Heart right ventricle (tissue), 16 donors: ENCODE measurements at places on chromosomes 5 and 9. TPM values are rescaled to one million over a fixed set of nuclear protein-coding genes. Genes with fewer than 3 reads are reported as not detected.
A peak's percentile ranks its signal among the peaks of the same experiment; 100 is the strongest.

The BTNL8 gene
- not detected for total RNA-seq

- DNase-seq: peak; percentile 37
These were observed 64.0 kb downstream of the POU5F2 start for GRCh38 chr5:93677359-93677891.

The PLPP7 gene
- total RNA-seq: 88.2 TPM

DNA sequence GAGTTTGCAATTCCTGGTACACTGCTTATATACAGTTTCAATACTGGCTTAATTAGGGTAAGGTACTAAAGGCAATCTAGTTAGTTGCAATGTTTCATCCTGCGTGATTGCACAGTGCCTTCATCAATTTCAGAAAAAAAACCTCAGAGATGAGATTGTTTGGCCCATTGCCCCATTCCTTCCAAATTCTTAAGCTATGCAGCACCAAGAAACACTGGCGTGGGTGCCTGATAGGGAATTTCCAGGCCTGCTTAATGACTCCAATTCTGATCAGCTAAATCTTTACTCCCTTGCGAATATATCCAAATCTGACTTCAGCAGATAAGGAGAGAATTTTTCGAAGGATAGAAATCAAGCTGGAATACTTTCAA is 35.9 kb upstream of the GAS1 start:
- no peak for DNase-seq

The LCN9 gene
- not detected for total RNA-seq

- DNase-seq: no peak
These were observed 10.7 kb upstream of the IL17B start for GRCh38 chr5:149389552-149390495.

DNA sequence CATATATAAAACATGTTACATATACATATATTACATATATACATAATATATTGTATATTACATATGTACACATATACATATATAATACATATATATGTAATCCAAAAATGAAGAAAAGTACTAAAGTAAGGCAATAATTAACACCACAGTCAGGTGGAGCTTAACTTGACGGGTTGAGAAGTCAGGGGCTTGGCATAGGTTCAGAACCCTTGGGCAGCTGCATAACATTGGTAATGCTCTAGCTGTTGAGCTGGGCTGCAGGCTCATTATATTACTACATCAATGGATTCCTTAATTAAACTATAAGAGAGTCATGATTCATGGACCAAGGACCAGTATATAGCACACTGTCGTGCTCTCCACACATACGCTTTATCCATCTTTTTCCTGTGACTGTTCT is 435.2 kb upstream of the ADAMTS16 start:
- DNase-seq: no peak

The ZER1 gene
- 53.1 TPM for total RNA-seq

- DNase-seq: no peak
These were observed 14.8 kb downstream of the NCS1 start for GRCh38 chr9:130186839-130187522.

The SLC6A3 gene
- not detected for total RNA-seq

DNA sequence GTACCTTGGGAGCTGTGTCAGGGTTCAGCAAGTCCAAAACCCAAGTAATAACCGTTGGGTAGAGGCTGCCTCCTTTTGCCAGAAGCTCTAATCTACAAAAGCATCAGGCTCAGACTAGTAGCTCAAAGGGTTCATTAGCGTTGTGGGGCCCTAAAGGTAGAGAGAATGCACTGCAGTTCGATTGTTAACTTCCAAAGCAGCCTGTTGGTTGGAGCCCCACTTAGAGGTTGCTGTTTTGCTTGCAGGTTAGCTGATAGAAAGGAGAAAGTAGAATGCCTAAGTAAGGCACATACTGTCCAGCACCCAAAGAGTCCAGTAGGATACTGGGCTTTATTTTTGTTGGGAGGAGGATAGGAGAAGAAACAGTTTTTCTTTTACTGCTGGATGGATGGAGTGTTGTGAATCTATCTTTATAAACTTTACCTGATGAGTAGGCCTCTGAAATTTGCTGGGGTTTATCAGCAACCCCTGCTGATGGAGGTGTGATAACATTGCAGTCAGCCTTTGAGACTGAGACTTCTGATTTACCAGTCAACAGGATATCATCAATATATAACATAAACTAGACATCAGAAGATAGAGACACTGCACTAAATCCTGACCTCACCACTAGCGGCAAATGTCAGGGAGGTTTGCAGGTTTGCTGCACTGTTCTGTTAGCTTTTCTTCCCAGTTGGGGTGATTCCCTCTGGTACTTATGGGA is 34.8 kb downstream of the ZNF131 start:
- DNase-seq: no peak

- DNase-seq: no peak
These were observed 940 bp upstream of the CAMK4 start for GRCh38 chr5:111223101-111223786.

DNA sequence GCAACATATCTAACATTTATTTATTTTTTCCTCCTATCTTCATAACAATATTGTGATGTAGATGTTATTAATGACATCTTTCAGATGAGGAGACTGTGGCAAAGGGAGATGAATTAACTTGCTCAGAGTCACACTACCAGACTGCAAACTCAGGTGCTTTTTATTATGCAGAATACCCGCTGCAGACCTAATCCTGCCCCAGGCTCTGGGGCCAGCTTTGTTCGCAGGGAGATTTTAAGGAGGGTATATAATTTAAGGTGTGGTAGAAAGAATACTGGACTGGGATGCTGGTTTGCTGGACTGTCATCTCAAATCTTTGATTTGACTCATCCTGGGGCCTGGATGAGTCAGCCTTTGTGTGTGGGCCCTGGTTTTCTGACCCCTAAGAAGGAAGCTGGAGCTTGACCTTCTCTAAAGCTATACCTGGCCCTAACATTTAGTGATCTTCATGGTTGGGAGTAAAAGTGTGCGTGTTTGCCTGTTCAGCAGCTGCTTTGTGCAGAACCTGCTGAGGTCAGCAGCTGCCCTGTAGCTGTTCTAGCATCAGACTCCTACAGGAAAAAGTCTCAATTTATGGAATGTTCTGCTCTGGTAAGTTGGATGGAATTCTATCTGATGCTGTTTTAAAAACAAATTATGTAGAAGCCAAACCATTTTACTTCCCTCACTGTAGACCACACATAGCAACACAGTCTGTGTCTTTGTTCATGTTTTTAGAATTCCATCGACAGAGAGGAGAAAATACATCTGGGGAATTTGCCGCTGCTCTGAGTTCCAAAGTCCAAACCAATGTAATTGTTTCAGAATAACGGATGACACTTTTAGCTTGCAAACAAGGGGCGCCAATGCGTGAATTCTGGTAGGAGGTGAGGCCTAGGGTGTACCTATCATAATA is 4.5 kb downstream of the SLC36A1 start:
- no peak for DNase-seq

- peak; percentile 19 for DNase-seq
These were observed 91.4 kb upstream of the RANBP6 start for GRCh38 chr9:6106711-6107339.

The ABHD17B gene
- total RNA-seq: 14.8 TPM

The NDST1 gene
- total RNA-seq: 76.6 TPM

GRCh38 chr5:109083937-109084336 is 325.8 kb downstream of the PJA2 start:
- DNase-seq: no peak

- DNase-seq: peak; percentile 33
These were observed 117.1 kb downstream of the CMYA5 start for GRCh38 chr5:79806741-79807140.

DNA sequence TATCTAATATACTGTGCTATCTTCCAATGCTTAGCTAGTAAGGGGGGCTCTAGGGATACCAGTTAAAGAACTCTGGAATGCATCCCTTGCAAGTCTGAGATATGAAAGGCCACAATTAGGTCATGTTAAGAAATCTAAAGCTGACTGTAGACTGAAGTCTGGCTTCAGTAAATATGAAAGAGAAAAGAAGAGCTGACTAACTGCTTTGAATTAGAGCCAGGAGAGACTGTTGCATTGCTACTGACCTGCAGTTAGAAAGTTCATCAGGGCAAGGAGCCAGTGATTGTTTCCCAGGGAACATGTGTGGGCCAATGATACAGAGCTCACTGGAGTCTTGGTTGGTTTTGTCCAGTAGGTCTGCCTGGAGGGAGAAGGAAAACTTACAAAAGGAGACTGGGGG is 472.1 kb upstream of the TNC start:
- peak; percentile 21 for DNase-seq

- DNase-seq: no peak
These were observed 556.8 kb downstream of the RAB3C start for GRCh38 chr5:59139695-59140094.

The ANKRD31 gene
- not detected for total RNA-seq

DNA sequence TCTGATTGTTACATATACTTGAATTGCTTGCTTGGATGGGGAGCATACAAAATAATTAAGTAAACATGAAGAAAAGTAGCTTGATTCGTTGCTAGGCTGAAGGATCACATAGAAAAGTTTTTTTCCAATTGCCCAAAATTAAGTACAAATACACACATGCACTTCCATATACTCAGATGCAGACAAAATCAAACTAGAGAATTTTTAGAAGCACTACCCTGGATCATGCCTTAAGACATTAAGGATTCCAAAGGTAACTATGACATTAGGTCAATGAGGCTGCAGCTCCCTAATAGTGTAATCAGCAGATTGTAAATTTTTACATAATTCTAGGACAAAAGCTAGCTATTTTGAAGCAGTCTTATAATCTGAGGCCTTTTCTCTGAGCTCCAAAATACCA is 216.9 kb upstream of the TMEM161B start:
- DNase-seq: no peak

The GRIN1 gene
- total RNA-seq: not detected

DNA sequence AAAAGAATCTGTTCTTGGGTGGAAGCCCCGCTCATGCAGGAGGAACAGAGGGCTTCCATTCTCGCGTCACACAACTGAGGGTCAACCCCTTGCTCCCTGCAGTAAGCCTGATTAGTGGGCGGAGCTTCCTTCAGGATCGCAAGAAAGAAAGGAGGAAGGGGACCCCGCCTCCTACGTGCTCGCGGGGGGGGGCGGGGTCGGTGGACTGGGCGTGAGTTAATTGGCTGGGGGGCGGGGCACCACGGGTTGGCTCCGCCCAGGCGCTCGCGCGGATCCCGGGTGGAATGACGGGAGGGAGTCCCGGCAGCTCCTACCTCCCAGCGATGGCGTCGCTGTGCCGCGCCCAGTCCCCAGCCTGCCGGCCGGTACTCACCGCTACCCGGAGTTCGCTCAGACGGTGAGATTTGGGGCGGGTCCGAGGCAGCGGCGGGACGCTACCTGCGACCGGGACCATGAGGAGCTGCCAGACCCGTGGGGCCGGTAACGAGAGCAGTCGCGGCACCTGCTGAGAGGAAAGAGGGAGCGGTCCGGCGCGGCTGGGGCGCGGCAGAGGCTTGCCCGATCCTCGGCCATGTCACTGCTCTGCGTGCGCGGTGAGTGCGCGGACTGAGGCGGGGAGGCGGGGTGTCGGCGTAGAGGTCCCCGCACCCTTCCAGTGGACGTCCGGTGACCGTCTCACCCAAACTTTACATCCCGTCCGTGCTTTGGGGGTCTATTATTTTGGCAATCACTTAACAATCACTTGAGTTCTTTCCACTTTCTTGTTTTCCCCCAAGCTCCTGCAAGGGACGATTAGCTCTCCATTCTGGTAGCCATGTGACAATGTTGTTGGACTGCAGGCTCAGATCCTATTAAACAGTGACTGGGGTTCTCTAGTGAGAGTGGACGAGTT is at the start of gene UNC13B:
Gene UNC13B, plus strand, starts transcription at position 297 of the 892 bp plus-strand sequence. Its CDS starts 275 bp downstream, at position 572.
- peak; percentile 96 for DNase-seq

DNA sequence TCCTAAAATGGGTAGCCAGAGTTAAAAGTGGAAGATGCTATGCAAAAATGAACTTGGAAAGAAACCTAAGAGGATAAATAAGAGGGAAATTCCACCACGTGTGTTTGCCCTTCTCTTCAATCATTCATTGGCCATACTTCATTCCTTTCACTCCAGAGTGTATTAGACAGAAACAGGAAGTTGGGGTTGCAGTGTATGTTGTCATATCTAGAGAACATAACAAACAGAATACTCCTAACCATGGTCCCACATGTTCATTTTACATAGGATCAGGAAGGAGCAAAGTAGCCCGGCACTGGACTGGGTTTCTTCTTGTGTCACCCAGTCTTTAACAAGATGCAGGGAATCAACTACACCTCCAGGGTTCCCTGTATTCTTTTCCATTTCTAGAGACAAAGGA is 7.6 kb upstream of the GPBP1 start:
- no peak for DNase-seq

- no peak for DNase-seq
These were observed 2.5 kb downstream of the BARHL1 start for GRCh38 chr9:132584601-132585560.

DNA sequence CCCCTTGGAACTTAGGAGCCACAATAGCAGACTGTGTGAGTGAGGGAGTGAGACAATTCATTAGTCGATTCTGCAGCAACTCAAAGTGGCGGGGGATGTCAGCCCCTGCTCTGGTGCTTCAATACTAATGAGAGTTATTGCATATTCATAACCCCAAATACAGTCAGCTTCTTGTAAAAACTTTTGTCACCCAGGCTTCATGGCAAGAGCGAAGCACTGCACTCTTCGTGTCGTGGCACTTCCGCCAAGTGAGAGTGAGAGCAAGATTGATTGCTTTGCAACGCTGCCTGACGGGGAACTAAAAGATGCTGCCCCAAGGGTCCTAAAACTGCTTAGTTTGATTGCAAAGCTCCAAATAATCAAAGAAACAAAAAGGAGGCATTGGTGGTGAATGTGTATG is 150.9 kb downstream of the NR2F1-AS1 start:
- DNase-seq: no peak

DNA sequence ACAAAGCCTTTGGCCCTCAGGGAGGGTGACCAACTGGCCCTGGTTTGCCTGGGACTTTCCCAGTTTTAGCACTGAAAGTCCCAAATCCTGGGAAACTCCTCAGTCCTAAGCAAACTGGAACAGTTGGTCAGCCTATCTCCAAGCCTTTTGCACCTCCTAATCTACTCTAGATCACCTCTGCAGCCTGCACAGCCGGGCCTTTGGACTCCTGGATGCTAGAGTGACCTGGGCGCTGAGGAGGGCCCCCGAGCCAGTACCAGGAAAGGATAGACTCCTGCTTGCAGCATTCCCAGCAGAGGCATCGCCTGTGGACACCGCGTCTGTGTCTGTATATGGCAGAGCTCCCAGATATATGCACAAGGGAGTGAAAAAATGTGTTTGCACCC is 15.1 kb downstream of the IRF1 start:
- DNase-seq: no peak

DNA sequence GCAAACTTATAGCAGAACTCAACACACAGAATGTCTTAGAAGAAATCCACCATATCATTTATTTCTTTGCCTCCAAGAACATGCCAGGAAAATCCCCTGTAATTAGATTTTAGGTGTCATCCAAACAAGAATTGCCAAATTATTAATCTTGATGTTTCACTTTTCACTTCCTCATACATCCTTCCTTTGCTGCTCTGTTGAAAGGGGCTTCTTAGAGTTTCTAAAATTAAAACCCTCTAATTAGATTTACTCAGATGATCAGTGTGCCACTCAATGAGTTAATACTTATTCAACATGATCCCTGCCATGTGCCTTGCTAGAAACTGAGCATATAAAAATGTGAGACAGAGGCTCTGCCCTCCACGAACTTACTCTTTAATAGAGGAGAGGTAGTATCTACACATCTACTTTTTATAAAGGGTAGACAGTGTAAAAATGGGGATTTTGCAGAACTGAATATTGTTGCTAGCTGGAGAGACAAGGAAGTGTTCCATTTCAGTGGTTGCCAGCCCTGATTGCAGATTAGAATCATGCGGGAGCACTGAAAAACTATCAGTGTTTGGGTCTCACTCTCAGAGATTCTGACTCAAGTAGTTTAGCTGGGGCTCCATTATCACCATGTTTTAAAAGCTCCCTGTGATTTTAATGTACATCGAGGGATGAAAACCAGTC is 498.4 kb downstream of the TLE4 start:
- no peak for DNase-seq

The DOK3 gene
- total RNA-seq: 11.4 TPM
